Pulmonary artery endothelial cell (primary cell): ENCODE measurements at places on chromosomes 16 and 17.

DNA sequence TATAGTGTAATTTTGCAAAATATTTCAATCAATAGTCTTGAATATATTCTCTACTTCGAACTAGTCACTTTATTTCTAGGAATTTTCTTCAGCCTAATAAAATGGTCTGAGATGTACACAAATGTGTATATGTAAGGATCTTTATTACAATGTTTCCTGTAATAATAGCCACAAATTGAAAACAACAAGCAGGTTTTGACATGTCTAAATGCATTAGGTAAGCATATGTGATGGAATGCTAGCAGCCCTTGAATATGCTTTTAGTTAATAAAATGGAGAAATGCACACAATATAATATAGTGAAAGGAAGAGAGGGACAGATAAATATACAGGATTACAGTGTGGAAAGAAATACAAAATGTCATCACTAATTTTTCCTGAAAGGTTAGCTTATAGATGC, 196.5 kb upstream of the IRX5 start:
- no peak for DNase-seq

DNA sequence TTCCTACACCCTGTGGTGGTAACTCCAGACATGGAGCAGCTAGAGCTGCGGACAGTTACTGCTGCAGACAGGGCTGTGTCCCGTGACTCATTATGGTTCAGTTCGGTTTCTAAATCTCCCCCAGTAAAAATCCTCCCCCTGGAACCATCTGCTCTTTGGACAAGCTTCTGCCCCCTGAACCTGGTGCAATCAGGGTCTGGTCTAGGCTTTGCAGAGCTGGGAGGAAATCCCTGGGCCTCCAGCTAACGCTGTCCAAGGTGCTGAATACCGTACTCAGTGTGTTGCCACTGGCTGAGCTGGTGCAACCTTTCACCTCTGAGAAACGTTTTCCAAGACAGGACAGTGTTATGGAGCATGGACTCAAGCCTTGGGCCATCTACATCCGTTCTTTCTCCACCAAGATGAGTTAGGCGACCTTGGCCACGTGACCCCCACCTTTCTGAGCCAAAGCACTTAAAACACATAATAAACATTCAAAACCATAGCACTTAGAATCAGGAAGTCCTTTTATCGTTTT, 142.0 kb downstream of the CPPED1 start:
- DNase-seq: no peak

DNA sequence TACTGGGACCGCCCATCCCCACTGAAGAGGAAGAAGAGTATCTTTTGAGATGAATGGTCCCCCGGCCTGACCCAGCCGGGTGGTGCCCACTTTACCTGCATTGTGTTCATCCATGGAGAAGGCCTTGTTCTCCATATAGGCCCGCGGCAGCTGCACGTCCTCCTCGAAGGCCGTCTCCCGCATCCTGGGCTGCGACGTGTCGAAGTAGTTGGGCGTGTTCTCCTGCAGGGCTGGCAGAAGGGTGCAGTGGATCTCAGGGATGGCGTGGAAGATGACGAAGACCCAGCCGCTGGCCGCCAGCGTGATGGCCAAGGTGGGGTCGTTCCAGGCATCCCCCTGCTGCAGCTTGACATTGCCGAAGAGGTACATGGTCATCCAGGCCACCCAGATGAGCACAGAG, 12.9 kb downstream of the GPRC5B start:
- DNase-seq: no peak

GRCh38 chr16:8886593-8887430, 4.7 kb downstream of the LITAFD start:
- no peak for DNase-seq

- DNase-seq: no peak
Observed at GRCh38 chr16:74279805-74280204, 16.8 kb upstream of the PSMD7 start.

- DNase-seq: no peak
Observed at GRCh38 chr16:4089811-4090301, 26.4 kb downstream of the ADCY9 start.

DNA sequence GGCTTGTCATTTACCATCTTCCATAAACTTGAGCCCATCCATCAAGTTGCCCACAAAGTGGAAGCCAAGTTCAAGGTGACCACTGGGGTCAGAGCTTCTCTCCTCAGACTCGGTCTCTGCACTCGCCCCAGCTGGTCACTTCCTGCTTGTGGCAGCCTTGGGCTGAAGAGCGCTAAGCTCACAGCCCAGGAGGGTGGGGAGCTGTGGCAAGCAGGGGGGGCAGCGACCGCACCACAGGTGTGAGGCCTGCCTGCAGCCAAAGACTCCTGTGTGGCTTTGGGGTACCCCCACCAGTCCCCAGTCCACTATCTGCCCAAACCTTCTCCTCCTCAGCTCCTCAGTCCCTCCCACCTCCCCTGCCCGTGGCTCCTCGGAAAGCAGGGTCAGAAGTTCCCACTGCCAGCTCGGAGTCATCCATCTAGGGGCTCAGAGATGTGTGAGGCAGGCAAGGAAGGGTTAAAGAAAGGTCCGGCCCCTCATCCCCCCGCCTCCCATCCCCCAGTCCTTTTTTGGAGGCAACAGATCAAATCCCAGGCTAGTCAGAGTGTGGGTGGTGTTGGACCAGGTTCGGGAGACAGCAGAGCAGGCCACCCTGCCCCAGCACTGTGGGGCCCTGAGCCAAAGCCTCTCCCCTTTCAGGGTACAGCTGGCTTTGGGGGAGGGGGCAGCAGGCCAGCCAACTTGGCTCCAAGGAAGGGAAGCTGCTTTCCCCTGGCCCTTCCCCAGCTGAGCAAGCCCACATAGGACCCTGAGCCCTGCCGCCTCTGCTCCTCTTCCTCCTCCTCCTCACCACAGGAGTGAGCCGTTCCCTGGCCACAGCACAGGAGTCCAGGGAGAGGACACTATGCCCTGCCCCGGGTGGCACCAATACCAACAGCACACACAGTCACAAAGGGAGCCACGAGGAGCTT, 3.2 kb downstream of the CSF3 start:
- DNase-seq: no peak

- DNase-seq: no peak
Observed at GRCh38 chr16:89710709-89711564, 9.4 kb upstream of the SPATA2L start.

DNA sequence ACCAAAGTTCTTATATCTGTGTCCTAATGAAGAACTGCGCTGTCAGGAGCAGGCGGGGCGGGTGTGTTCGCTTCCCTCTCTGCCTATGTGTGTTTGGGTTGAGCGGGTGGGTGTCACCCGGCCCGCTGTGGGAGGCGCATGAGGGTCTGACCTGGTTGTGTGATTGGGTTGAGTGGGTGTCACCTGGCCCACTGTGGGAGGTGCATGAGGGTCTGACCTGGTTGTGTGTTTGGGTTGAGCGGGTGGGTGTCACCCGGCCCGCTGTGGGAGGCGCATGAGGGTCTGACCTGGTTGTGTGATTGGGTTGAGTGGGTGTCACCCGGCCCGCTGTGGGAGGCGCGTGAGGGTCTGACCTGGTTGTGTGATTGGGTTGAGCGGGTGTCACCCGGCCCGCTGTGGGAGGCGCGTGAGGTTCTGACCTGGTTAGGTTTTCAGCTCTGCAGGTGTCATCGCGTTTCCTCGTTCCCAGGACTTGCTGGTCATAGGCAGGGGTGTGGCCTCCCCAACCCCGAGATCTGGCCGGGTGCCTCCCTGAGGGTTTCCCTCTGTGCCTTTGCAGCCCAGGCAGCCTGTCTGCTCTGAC, 69.6 kb upstream of the ZNF750 start:
- no peak for DNase-seq

DNA sequence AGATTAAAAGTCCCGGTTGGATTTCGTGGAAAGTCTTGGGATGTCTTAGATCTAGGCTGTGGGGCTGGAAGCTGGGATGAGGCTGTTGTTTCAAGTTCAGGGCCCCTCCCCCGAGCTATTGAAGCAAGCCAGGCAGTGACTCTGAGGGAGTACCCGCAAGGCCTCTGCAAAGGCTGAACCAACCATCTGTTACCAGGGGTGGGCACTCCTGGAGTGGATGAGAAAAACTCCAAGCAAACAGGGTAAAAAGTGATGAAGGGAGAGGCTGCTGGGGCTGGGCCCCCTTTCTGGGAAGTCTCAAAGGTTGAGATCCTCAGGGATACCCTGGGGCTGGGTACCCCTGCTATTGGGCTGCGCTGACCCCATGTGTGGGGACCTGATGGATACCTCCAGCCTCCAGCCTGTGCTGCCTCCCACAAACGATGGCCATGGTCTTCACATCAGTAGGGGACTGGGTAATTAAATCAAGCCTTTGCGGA, 82.4 kb upstream of the KIFC3 start:
- DNase-seq: no peak

DNA sequence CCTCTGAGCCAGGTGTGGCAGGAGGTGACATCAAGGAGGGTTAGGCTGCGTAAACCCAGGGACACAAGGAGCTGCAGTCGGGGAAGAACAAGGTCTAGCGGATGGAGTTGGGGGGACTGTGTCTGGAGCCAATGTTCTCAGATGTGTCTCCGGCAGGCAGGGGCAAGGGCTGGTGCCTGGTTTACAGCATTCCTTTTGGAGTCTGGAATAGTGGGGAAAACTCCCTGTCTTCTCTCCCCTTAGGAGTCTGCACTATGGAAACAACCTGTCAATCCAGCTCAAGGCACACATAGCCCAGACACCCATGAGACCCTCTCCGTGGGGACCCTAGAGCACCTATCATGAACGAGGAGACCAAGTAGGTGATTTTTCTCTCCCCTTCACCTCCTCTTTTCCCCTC, 27.5 kb downstream of the NLRC5 start:
- DNase-seq: no peak

GRCh38 chr17:27415120-27415795, 41.0 kb upstream of the KSR1 start:
- no peak for DNase-seq

DNA sequence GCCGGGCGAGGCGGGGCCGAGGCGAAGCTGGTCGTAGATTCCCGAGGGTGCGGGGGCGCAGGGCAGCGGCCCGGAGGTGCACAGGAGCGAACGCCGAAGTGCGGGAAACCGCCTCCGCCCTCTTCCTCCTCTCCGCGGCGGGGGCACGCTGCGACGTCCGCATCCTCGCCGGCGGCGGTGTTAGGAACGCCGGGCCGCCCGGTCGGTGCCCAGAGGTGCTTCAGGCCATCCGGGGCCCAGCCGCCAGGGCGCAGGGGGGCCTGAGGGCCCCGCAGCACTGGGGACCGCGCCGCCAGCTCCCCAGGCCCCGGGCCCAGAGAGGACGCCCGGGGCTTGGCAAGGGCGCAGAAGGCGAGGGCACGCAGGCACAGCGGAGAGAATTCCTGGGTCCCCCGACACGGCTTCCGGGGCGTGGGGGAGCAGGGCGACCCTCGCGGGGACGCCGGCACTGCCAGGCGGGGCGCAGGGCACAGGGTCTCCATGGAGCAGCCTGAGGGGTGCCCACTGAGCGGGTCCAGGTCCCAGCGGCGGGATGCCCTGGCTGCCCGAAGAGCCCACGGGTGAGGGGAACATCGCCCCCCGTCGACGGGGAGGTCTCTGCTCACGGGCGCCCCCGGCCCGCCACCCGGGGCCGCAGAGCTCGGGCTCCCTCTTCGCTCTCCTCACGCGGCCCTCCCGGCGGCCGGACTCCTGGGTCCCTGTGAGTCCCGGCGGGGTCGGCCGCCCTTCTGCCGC, 576 bp downstream of the EPOP start:
- no peak for DNase-seq

- no peak for DNase-seq
Observed at GRCh38 chr17:77499699-77500435, 359.1 kb downstream of the SEC14L1 start.

DNA sequence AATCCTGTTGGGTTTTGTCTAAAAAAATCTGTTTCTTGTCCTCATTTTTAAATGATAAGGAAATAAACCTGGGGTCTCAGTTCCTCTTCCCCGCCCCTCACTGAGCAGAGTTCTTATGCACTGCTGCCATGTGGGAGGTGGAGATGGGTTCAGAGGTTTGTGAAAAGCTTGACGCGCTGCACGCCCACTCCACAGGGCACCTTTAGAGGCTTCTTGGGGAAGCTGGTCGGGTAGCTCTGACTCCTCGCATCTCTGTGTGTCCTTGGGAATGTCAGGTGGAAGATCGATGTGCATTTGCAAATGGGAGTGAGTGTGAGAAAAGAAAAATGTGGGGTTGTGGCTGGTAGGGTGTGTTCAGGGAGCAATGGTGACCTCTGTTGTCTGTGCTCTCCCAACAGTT, 4.7 kb upstream of the ZNHIT3 start:
- no peak for DNase-seq

- peak; percentile 7 for DNase-seq
Observed at GRCh38 chr16:12062343-12063003, 85.9 kb downstream of the SNX29 start.

DNA sequence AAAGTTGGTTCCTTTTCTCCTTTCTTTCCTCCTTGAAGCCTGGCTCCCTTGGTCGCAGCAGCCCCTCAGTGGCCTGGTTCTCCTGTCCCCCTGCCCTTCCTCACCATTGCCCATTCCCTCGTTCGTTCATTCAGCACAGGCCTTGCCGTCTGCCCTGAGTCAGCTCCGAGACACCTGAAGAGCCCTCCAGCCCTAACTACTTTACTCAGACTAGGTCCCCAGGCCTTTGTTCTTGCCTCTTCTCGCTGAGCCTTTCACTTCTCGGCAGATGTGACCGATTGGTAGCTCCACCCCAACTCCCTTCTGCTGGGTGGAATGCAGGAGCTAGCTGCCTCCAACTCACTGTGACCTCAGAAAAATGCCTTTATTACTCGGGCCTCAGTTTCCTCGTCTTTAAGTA, 7.0 kb upstream of the ADAM11 start:
- DNase-seq: no peak

- no peak for DNase-seq
Observed at GRCh38 chr17:14428648-14429029, 127.8 kb downstream of the HS3ST3B1 start.

DNA sequence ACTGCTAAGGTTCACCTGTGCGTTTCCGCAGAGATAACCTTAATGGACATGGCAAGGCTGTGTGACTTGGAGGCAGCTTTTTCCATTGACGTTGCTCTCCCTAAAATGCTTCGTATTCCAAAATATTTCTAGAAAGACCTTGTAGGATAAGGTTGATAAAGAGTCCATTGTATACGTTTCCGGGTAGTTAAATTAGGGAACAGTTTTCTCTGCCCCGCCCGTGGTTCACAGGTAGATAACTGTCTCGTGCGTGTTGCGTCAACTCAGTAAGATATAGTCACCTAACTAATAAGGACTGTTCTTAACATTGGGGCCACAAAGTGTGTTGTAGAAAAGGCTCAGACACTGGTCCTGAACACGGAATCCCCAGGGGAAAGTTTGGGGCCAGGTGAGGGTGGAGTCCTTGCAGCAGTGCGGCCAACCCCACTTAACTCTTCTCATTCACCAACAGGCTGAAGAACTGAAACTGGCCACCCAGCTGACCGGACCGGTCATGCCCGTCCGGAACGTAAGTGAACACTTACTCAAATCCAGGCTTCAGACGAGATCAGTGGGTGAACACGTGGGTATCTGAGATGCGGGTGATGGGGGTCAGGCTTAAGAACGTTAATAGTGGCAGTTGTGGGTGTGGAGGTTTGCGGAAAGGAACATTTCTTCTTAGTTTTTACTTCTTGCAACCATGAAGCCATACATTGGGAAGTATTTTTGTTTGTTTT, 1.6 kb downstream of the RPL13 start:
- no peak for DNase-seq
